Head of caudate nucleus (tissue), 42 donors: ENCODE measurements at places on chromosomes 12 and 14.

DNA sequence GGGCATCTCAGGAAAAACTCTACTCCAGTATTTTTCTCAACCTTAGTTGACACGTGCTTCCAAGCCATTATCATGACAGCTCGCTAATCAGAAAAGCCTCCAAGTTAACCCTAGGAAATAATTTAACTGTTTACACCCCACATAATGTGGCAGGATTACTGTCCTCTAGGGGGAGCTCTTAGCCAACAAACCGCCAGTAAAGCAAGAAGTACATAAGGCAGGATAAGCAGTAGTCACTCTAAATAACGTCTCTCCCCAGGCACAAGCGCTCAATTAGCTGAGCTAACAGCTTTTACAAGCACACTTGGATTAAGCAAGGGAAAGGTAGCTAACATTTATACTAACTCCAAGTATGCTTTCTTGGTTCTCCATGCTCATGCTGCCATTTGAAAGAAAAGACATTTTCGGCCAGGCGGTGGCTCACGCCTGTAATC lies 22.8 kb downstream of the APOBEC1 start:
- DNase-seq, result no peak

DNA sequence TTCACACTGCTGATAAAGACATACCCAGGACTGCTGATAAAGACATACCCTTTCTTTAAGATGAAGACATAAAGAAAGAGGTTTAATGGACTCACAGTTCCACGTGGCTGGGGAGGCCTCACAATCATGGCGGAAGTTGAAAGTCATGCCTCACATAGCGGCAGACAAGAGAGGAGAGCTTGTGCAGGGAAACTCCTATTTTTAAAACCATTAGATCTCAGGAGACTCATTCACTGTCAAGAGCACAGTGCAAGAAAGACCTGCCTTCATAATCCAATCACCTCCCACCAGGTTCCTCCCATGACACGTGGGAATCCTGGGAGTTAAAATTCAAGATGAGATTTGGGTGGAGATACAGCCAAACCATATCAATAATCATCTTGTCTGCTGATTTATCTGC lies 278.1 kb downstream of the SLC6A15 start:
- no peak for DNase-seq

DNA sequence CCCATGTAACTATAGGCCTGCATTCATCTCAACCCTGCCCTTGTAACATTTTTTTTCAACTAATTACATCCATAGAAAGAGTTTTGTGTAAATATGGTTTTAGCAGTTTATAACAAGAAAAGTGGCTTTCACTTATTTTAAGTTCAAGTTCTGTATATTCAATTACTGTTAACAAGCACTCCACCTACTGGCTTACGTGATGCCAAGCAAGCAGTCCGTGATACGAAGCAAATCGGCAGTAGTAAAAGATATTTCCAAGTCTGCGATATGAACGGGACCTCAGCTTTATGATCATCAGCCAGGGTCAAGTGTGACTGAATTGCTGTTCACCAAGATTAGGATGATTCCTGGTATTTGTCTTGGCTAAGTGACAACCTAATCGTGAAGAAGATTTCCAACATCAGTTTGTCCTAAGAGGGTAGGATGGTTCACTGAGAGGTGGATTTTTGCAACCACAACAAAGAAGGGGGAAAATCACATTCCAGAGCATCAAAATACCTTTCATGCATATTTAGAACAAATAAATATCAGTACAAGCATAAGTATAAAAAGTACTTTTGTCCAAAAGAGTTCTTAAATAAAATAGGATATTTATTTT lies 456.2 kb downstream of the FOXG1 start:
- DNase-seq, result no peak

GRCh38 chr12:71871116-71871515 lies 31.6 kb downstream of the TBC1D15 start:
- no peak for DNase-seq

GRCh38 chr14:93276031-93276716 lies 56.7 kb downstream of the BTBD7 start:
- DNase-seq, result no peak

GRCh38 chr12:41624571-41624970 lies 436.5 kb downstream of the PDZRN4 start:
- no peak for DNase-seq

DNA sequence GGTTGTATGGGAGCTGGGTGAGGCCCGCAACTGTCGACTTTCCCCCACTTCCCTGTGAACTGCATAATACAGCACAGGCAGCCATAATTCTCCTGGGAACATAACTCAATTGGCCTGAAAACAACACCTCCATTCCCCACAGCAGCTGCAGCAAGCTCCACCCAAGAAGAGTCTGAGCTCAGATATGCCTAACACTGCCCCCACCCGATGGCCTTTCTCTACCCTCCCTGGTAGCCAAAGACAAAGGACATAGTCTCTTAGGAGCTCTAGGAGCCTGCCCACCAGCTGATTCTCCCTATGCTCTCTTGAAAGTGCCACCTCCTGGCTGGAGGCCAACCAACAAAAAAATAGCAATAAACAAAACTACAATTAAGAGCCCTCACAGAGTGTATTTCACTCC lies 542.7 kb upstream of the LMO3 start:
- DNase-seq, result no peak

GRCh38 chr12:128814411-128815261 lies 9.1 kb downstream of the SLC15A4 start:
- no peak for DNase-seq

DNA sequence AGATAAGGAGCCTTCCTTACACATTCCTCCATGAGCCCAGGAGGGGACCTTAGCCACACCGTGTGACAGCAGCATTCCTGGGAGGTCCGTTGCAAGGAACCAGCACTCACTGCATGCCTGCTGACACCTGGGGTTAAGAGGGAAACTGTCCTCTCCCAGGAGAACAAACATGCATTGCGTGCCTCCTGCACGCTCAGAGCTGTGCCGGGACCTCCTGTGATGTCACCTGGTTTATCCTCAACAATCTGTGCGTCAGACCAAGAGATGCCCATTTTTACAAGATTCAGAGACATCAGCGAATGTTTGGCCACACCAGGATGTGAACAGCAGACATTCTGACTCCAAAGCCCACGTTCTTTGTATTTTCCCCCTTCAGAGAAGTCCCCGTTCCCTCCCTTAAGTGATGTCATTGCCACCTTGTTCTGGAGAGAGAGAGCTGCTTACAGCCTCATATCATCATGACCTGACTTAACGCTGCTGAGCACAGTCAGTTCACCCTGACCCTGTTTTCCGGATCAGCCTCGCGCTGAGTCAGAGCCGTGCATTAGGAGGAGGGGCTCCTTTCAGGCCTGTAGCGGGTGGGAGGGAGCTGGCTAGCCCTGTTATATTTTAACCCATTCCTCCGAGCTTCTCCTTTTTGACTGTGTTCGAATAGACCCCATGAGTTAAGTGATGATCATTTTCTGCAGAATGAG lies 36.2 kb downstream of the TMEM120B start:
- peak; percentile 87 for DNase-seq

DNA sequence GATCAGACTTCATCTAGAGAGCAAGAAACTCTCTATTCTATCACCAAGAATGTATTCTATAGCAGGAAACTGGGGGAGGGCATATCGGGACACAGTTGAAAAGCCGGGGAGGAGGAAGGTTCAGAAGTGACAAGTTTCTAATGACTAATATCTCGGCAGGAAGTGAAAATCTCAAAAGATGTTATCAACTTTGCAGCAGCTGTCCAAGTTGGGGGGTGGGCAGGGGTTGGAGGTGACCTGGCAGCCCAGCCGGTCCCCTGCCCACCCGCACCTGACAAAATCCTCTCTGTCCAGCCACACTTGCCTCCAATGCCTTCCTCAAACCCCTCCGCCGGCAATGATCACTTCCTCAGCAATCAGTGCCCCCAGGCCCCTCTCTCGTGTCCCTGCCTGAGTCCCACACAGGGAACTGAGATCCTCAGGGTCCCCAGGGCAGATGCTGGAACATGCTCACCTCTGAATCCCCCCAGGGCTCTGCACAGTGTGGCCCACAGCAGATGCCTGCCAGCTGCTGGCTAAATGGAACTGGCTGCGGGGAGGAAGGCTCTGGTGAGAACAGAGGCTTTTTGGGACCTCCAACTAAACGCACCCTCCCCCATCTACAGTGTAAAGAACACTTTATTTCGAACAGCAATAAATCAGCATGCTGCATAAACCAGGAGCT lies 43.9 kb downstream of the CCDC88C start:
- DNase-seq, result no peak

GRCh38 chr12:101021442-101021841 lies 188.6 kb downstream of the SLC5A8 start:
- DNase-seq, result no peak

- peak; percentile 87 for DNase-seq
These were observed 48.3 kb downstream of the TTLL5 start for GRCh38 chr14:75709207-75709812.

- no peak for DNase-seq
These were observed 54.5 kb upstream of the MMP17 start for GRCh38 chr12:131773582-131774221.

DNA sequence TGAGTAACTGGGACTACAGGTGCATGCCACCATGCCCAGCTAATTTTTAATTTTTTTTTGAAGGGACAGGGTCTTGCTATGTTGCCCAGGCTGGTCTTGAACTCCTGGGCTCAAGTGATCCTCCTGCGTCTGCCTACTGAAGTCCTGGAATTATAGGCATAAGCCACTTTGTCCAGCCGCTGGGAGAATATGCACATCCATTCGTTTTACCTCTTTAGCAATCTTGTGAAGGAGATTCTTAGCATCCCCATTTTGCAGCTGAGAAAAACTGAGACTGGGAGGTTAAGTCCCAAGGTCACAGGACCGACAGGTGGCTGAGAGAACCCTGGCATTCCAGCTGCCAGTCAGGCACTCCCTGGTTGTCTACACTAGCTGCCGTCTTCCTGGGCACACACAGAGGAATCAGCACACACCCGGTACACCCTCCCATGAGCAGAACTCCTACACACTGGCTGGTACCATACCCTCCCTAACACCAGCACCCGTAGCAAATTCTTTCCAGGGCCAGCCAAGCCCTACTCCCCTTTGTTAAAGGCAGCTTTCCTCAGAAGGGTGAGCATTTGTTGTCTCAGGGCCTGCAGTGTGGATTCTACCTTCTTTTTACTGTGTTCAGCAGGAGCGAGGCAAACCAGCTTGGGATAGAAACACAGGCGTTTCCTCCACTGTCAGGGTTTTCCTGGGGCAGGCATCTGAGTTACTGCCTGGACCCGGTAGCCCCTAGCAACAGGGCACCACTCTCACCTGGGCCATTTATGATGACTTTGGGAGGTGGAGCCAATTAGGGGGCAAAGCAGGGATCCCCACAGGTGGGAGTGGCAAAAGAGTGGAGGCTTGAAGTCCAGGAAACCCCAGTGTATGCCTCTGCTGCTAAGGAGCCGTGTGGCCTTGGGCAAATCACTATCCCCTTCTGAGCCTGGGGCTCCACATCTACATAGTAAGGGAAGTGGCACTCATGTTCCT lies 70.2 kb downstream of the IRF2BPL start:
- no peak for DNase-seq

DNA sequence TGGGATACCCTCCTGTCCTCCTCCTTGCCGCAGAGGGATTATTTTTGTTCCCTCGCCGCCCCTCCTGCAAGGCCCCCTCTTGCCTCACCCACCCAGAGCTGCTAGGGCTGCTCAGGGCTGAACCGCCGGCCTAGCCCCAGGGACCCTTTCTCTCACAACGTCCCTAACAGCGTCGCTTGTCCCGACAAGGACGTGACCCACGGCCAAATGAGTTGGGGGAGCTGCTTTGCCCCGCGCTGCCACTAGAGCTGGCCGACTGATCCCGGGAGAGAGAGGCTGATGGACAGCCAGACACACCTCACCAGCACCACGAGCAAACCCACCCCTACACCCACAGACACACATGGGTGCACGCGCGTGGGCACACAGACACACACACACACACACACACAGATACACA lies 154.6 kb upstream of the ALG10B start:
- DNase-seq, result no peak

GRCh38 chr12:57515934-57516541 lies 4.3 kb downstream of the DDIT3 start:
- DNase-seq, result no peak

DNA sequence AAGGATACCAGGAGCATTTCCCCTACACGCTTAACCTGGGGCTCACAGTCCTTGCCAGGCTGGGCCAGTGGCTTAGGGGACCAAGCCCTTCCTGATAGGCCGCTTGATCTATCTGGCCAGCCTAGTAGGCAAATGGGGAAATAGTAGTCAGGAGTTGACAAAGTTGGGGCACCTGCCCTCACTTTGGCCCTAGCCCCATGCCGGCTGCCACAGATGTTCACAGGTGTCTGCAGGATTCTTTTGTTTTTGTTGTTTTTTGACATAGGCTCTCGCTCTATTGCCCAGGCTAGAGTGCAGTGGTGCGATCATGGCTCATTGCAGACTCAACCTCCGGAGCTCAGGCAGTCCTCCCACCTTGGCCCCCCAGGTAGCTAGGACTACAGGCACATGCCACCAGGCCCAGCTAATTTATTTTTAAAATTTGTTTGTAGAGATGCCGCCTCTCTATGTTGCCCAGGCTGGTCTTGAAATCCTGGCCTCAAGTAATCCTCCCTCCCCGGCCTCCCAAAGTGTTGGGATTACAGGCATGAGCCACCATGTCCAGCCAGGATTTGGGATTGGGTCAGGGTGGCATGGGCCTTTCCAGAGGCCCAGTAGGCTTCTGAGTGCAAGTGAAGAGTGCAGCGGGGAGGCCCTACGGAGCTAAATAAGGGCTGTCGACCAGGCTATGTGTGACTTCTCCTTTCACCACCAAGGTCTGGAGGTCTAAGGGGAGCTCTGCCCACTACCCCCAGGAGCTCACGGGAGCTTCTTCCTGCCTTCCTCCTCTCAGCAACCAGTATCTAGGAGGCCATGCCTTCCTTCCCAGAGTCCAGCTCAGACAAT lies 15.5 kb upstream of the HDAC7 start:
- DNase-seq, result no peak

GRCh38 chr14:34875031-34875922 lies at the start of gene BAZ1A:
TSS of gene BAZ1A (minus strand) at chr14:34875360. CDS start at chr14:34874604, 756 bp downstream.
- peak; percentile 80 for DNase-seq

- DNase-seq, result no peak
These were observed 37.4 kb downstream of the SPTLC2 start for GRCh38 chr14:77579065-77579464.

DNA sequence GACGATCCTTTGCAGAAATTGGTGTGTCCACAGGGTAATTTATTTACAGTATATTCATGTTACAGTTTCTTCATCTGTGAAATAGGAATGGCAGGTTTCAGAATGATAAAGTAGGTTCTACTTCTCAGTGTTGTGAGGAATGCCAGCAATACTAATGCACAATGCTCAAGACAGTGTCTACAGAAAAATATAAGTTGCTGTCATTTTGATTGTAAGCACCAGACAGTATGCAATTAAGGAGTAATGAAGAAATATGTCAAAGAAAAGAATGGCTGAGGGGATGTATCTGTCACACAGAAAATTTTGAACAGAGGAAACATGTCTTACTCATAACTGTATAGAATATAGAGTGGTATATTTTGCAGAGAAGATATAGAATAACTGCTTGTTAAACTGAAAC lies 525.4 kb downstream of the GALC start:
- no peak for DNase-seq

GRCh38 chr12:25552681-25553080 lies 402 bp downstream of the LMNTD1 start:
- DNase-seq, result no peak

GRCh38 chr14:25400607-25401206 lies 350.8 kb upstream of the STXBP6 start:
- DNase-seq, result peak; percentile 64
